ENCODE measurements at places on chromosomes 6 and 20. TPM values are rescaled to one million over a fixed set of nuclear protein-coding genes. Genes with fewer than 3 reads are reported as not detected.

- no peak overlapping the region for H3K4me3 ChIP-seq
- H3K36me3 ChIP-seq, result peaks cover 4% of the 10 kb centered on the region
- no peak overlapping the region for H3K27ac ChIP-seq
- peaks cover 17% of the 10 kb centered on the region for H3K27me3 ChIP-seq
- no peak for DNase-seq
Measured at GRCh38 chr6:52976149-52976548, 18.9 kb downstream of the GSTA4 start.

- H3K4me1 ChIP-seq, result no peaks in the 10 kb centered on the region
- H3K27me3 ChIP-seq, result peaks cover 6% of the 10 kb centered on the region
- H3K27ac ChIP-seq, result no peak overlapping the region
- H3K36me3 ChIP-seq, result no peaks in the 10 kb centered on the region
- H3K4me3 ChIP-seq, result no peak overlapping the region
- no peak for DNase-seq
Measured at GRCh38 chr6:160972111-160972510, 19.5 kb upstream of the MAP3K4 start.

- peak overlapping the region; percentile 58 for H3K27ac ChIP-seq
- DNase-seq, result peak; percentile 78
- peaks cover 35% of the 10 kb centered on the region for H3K4me1 ChIP-seq
- peak overlapping the region; percentile 40 for H3K4me3 ChIP-seq
Measured at GRCh38 chr6:52286798-52287432, 2.4 kb upstream of the MCM3 start.

- H3K27ac ChIP-seq, result no peak overlapping the region
- DNase-seq, result peak; percentile 14
- no peaks in the 10 kb centered on the region for H3K4me1 ChIP-seq
- no peaks in the 10 kb centered on the region for H3K27me3 ChIP-seq
Measured at GRCh38 chr20:58712151-58712791, 19.7 kb downstream of the NPEPL1 start.

- H3K27ac ChIP-seq, result no peak overlapping the region
- H3K27me3 ChIP-seq, result peaks cover 8% of the 10 kb centered on the region
- H3K4me3 ChIP-seq, result no peak overlapping the region
- H3K4me1 ChIP-seq, result no peaks in the 10 kb centered on the region
- no peak for DNase-seq
Measured at GRCh38 chr6:127436578-127437110, 22.5 kb downstream of the KIAA0408 start.

DNA sequence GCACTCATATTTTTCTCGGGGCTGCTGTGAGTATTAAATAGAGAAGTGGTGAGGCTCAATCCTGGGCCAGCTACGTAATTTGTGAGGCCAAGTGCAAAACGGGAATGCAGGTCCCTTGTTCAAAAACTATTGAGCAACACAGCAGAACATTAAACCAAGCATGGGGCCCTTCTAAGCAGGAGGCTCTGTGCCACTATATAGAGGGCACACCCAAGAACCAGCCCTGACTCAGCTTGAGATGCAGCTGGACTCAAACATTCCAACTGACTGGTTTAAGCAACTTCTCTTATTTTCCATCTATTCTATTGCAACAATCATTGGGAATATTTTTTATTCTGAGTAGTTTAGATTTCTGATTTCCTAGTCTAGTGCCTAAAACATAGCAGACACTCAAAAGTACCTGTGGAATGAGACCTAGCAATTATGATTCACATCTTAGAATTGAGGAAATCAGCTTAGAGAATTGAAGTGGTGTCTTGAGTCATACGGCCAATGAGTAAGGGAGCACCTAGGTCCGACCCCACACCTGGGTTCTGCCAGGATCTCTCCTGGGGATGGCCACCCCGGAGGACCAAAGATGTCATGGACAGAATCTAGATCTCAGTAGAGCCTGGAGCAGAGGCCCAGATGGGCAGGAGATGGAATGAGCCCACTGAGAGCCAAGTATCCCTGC is 1.3 kb downstream of the SIRPB2 start:
- no peak for DNase-seq
- no peak overlapping the region for H3K27ac ChIP-seq
- no peaks in the 10 kb centered on the region for H3K36me3 ChIP-seq
- H3K4me1 ChIP-seq, result peaks cover 27% of the 10 kb centered on the region
- peaks cover 47% of the 10 kb centered on the region for H3K27me3 ChIP-seq

DNA sequence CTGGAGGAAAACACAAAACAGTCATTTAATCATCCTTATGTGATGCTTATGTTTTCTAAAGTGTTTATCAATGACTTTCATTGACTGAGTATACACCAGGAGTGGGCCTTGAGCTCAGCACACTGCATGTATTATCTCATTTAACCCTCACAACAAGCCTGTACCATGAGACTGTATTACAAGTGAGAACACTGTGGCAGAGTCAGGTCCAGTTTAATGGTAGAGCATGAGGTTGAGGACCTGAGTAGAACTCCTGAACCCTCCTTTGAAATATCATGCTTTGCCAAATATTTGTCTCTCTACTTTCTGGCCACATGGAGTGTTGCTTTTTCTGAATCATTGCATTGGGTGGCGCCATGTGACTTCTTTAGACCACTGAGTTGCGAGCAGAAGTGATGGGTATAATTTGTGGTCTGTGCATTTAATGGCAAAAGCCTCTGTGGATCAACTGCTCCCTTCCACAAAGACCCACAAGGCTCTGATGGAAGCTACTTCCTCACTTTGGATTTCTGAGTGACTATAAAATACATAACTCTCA is 65.0 kb upstream of the SIRPG start:
- peaks cover 16% of the 10 kb centered on the region for H3K4me1 ChIP-seq
- H3K36me3 ChIP-seq, result peaks cover 2% of the 10 kb centered on the region
- no peak overlapping the region for H3K4me3 ChIP-seq
- H3K27ac ChIP-seq, result no peak overlapping the region
- no peaks in the 10 kb centered on the region for H3K27me3 ChIP-seq
- DNase-seq, result no peak

DNA sequence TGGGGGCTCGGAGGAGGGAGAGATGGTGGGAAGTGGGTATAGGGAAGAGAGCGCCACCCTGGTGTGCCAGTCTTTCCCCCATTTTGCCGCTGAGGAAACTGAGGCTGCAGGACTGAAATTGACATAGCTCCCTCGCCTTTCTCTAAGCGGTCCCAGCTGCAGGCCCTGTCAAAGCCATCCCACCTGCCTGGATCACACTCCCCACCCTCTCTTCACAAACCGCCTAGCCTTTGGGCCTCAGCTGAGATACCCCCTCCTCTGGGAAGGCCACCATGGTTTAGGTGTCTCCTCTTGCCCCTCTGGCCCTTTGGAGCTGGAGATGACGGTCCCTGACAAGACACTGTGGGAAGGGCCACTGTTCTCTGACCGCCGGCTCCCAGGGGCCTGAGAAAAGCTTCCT is 16.9 kb downstream of the SRC start:
- no peaks in the 10 kb centered on the region for H3K27me3 ChIP-seq
- DNase-seq, result no peak
- no peak overlapping the region for H3K4me3 ChIP-seq
- no peak overlapping the region for H3K27ac ChIP-seq

The C6orf15 gene
- total RNA-seq, result not detected

The SLC44A4 gene
- total RNA-seq, result not detected

Data from activated CD8-positive, alpha-beta T cell treated with anti-CD3 and anti-CD28 coated beads, Interleukin-2, amount 10 ng/mL, durations not matched to agents 7 days and 5 days (primary cell).